ENCODE measurements at places on chromosomes 2 and 18.

GRCh38 chr2:147424766-147425165 lies 420.1 kb upstream of the ACVR2A start:
- DNase-seq: no peak

DNA sequence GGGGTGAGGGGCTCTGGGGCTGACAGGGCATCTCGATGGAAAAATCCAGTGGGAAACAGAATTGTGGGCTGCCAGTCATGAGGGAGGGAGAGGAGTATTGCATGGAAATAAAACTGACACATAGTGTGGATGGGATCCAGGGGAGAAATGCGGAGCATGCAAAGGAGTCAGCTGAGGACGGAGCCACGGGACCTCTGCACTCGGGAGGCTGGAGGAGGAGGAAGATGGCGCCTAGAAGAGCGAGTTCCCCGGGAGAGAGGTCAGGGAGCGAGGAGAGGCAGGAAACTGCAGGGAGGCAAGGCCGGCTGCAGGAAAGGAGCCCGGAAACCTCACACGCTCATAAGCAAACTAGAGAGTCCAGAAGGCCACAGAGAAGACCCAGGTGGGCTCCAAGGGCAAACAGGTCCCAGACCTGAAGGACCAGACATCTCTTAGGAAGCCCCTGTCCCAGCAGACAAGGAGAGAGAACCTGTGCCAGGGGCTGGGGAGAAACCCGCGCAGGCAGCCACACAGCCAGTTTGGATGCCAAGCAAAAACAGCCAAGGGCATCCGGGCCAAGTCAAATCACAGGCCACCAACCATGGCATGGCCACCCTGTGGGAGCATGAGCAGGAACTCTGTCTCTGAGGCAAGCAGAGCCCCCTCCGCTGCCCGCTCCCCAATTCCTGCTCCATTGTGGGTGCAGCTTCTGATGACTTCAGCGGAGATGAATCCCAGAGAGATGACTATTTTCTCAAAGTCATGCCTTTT lies 218.8 kb upstream of the ID2 start:
- no peak for DNase-seq

DNA sequence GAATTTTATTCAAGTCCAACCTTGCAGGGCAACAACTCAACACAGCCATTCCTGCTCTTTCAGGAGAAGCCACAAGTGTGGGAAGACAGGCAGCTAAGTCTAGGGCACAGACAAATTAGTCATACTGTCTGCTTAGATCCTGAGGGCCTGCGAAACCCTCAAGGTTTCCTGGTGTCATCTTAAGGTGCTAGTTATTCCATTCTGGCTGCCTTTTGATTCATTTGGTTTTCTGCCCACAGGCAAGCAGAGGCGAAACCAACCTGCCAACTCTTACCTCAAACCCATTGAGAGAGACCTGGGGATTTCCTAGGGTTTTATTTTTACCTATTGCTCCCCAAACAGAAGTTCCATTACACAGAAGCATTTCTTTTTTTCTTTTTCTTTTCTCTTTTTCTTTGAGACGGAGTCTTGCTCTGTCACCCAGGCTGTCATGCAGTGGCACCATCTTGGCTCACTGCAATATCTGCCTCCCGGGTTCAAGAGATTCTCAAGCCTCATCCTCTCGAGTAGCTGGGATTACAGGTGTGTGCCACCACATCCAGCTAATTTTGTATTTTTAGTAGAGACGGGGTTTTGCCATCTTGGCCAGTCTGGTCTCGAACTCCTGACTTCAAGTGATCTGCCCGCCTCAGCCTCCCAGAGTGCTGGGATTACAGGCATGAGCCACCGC lies 23.7 kb upstream of the SCYGR1 start:
- no peak for DNase-seq

DNA sequence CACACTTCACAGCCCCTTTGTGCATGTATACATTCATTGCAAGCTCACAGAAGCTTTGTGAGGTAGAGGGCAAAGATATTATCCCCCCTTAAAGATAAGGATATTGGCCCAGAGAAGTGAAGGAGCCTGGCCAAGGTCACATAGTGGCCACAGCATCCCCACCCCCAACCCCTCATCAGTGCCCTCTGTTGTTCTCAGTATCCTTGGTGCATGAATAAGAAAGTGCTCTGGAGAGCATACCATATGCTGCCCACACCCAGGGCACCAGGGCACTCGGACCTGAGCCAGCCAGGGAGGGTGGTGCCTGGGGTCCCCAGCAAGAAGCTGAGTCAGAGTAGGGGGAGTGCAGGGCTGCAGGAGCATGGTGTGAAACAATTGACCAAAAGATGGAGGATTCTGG lies 3.3 kb downstream of the DYSF start:
- DNase-seq: no peak

DNA sequence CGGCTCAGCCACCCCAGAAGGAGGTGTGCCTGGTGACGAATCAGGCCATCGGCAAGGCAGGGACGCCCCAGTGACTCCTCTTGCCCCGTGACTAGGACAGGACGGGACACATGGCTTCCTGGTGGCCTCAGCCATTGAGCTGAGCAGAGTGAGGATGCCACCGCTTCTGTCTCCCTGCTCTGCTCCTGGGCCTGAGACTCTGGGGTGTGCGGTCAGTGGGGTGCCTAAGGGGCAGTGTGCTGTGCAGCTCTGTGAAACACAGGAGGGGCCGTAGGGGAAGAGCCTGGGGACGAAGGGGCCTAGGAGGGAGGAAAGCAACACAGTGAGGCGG lies 24.3 kb downstream of the IGFBP5 start:
- DNase-seq: no peak

DNA sequence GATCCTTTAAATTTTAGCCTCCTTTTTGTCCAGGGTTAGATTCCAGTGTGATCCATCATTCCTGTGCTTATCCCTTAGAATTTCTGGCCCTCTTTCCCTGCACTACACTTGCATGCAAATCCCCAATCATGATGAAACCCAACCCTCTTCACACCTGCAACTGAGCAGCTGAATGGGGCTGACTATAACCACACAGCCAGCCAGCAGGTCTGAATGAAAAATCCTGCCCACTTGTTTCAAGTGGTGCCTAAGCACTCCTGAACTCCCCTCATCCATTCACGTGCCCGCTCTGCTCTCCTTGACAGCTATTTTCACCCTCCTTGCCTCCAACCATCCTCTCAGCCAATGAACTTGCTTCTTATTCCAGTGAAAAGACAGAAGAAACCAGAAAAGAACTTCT lies 80.5 kb upstream of the AFF3 start:
- no peak for DNase-seq

GRCh38 chr2:20594957-20595356 lies 55.9 kb downstream of the HS1BP3 start:
- no peak for DNase-seq

DNA sequence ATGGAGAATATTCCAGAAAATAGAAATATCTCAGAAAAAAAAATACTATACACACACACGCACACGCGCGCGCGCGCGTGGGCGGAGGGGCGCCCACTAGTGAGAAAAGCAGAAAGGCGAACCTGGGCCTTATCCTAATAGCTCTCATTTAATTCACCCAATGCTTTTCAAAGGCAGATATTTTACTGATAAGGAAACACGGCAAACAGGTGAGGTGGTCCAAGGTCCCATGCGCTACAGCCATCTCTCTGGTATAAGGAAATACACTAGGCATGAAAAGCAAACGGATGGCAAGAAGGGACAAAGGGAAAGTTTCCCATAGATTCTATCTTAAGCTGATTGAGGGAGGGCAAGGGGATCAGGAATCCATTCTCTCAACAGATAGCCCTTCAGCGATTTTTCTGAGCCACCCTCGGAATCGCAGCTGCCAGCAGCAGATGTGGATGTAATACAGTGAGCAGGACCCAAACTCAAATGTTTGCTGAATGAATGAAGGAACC lies 136.7 kb downstream of the TMEM247 start:
- DNase-seq: no peak

- no peak for DNase-seq
Measured at GRCh38 chr2:9738535-9739496, 104.5 kb upstream of the TAF1B start.

GRCh38 chr2:143529118-143529720 lies 400.0 kb downstream of the ARHGAP15 start:
- DNase-seq: no peak

GRCh38 chr2:9656270-9656766 lies 25.5 kb upstream of the YWHAQ start:
- no peak for DNase-seq

- no peak for DNase-seq
Measured at GRCh38 chr2:357811-358210, 69.9 kb upstream of the ALKAL2 start.

DNA sequence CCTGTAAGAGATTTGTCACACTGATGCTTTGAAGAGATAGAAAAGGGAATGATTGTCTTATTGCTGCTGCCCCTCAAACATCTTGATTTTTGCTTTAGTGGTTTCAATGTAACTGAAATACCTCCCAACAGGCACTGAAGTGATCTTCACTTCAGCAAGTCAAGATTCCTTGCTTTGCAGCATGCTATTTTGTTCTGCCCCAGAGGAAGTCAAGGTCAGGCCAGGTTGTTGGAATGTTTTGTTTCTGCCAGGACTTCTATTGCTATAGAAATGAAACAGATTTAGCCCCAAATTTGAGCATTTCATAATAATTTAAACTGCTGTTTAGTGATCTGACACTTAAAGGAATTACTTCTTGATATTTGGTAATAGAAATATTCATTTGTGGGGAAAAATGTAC lies 277.6 kb downstream of the ZNF804A start:
- no peak for DNase-seq

DNA sequence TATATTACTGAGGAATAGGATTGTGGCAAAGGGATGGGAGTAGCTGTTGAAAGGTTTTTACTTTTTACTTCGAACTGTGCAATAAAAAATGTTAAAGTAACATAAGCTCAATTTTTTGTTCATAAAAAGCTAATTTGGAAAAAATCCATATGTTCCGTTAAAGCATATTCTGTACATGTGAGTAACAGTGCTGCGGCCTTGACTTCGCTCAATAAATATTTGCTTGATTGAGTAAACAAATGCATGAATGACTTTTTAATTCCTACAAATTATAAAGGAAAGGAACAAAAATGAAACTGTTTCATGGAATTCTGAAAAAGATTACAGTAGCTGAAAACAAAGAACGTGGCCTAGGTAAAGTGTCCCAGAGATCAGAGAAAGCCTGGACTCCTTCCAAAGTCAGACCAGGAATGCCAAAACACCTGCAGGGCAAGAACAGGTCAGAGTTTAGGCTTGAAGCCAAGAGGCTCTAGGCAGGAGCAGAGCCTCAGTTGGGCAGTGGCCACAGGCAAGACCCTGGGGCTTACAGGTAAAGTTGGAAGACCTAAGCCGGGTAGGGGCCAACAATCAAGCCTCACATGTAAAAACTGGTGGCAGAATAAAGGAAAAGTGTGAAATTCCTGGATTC lies 44.3 kb upstream of the FIGN start:
- no peak for DNase-seq

- no peak for DNase-seq
Measured at GRCh38 chr2:173996766-173997165, 31.6 kb upstream of the SP3 start.

- DNase-seq: no peak
Measured at GRCh38 chr2:66069937-66070720, 364.8 kb upstream of the MEIS1 start.

- no peak for DNase-seq
Measured at GRCh38 chr2:186256540-186256939, 229.5 kb upstream of the ZC3H15 start.

GRCh38 chr18:10169064-10169562 lies 255.3 kb downstream of the VAPA start:
- DNase-seq: no peak

GRCh38 chr18:3223356-3223755 lies 3.6 kb upstream of the MYOM1 start:
- no peak for DNase-seq

GRCh38 chr2:240164586-240164985 lies 24.1 kb upstream of the OTOS start:
- DNase-seq: no peak

GRCh38 chr18:32425466-32425865 lies 45.2 kb downstream of the GAREM1 start:
- no peak for DNase-seq

GRCh38 chr2:61774351-61774750 lies 79.5 kb downstream of the FAM161A start:
- DNase-seq: no peak

DNA sequence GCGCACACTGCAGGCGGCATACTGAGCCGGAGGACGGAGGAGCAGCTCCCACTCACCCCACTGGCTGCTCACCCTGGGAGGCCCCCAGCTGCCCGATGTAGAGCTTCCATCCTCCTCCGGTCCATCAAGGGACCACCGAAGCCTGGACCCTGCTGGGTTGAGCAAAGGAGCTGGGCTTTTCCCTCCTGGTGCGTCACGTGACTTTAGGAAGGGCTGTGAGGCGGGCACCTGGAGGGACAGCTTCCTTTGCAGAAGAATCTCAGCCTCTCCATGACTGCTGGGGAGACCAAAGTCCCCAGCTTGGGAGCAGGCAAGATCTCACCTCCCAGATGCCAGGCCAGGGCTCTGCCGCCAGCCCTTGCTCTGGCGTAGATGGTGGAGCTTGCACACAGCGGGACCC lies 102.7 kb downstream of the TWIST2 start:
- DNase-seq: no peak

GRCh38 chr2:217228732-217229131 lies 368.9 kb upstream of the TNP1 start:
- DNase-seq: no peak

GRCh38 chr2:241506793-241507429 lies 1.5 kb downstream of the STK25 start:
- no peak for DNase-seq

- no peak for DNase-seq
Measured at GRCh38 chr2:8620611-8621382, 61.1 kb upstream of the ID2 start.

GRCh38 chr2:63696496-63696895 lies 107.7 kb downstream of the MDH1 start:
- DNase-seq: no peak

- no peak for DNase-seq
Measured at GRCh38 chr18:56889621-56890020, 238.5 kb downstream of the WDR7 start.

DNA sequence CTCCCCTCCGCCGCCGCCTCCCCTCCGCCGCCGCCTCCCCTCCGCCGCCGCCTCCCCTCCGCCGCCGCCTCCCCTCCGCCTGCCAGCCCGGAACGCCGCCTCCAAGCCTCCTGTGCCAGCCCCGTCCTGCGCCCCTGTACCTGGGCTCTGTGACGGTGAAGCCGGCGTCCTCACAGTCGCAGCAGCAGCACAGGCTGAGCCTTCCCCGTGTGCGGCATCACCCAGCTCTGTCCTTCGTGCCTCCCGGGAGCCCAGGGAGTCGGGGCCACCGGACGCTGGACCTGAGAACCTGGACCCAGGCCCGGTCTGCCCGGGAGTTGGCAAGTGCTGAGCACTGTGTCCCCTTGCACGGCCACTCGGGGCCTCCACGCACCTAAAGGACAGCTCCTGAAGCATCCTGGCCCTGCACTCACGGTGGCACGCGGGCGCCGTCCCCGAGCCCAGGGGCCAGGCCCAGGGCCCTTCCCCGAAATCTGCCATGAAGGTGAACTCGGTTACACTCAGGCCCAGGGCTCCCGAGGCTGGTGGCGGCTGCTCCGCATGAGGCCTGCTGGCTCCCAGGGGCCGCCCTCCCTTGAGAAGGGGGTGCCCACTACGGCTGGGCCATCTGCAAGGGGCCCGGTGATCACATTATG lies 32.9 kb downstream of the RTP5 start:
- DNase-seq: no peak
